ENCODE measurements at places on chromosomes 7 and 10.
A peak's percentile ranks its signal among the peaks of the same experiment; 100 is the strongest.

GRCh38 chr7:117873310-117874190, at the start of gene CTTNBP2:
Gene CTTNBP2 (minus strand): TSS chr7:117873441. CDS start chr7:117873415, 26 bp downstream.
- DNase-seq = no peak

GRCh38 chr7:21371360-21371759, 56.5 kb upstream of the SP4 start:
- DNase-seq = no peak

GRCh38 chr10:113454341-113455061, 98.4 kb upstream of the HABP2 start:
- no peak for DNase-seq

- no peak for DNase-seq
These were observed 1.4 kb downstream of the RPS24 start for GRCh38 chr10:78035025-78035424.

- peak; percentile 85 for DNase-seq
These were observed 216.6 kb downstream of the MAD1L1 start for GRCh38 chr7:2016021-2016631.

GRCh38 chr10:18879284-18879683, 169.3 kb upstream of the MALRD1 start:
- no peak for DNase-seq

GRCh38 chr7:155818820-155819168, 6.5 kb upstream of the SHH start:
- DNase-seq = no peak

GRCh38 chr7:104946338-104946737, 67.7 kb upstream of the KMT2E start:
- no peak for DNase-seq

DNA sequence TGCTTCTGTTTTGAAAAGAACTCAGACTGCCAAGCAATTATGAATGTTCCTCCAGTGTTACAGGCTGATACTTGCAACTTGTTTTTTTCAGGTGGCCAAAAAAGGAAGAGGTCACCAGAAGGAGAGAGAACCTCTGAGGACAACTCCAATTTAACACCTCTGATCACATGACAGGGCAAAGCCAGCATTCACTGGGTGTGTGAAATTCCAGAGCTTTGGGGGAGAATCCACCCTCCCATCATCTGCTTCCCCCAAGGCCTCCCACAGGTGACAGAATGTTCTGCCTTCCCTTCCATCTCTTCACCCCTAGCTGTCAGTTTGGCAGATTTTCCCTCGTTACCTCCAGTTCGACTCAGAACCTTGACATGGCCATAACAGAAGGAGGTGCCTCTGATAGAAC, 39.1 kb downstream of the GOT1 start:
- DNase-seq = no peak

Measured in mesenteric fat pad (tissue), 1 donor.